ENCODE measurements at places on chromosomes 1 and 21.

DNA sequence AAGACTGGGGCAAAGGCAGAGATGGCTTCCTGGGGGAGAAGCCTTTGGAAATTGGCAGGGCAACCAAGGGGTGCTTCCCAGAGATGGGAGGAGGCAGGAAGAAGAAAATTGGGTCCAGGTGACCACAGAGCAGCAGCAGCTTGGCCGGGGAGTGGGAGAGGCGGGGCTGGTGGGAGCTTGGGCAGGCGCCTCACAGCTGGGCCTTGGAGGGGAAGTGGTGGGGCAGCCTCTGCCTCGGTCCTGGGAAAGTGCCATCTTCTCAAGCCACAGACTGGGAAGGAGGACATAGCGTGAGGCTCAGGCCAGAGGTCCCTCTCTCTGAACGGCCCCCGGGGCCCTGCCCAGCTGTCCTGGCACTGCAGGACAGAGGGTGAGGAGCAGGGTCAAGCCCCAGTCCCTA, 24.0 kb upstream of the WASF2 start:
- no peak for DNase-seq

DNA sequence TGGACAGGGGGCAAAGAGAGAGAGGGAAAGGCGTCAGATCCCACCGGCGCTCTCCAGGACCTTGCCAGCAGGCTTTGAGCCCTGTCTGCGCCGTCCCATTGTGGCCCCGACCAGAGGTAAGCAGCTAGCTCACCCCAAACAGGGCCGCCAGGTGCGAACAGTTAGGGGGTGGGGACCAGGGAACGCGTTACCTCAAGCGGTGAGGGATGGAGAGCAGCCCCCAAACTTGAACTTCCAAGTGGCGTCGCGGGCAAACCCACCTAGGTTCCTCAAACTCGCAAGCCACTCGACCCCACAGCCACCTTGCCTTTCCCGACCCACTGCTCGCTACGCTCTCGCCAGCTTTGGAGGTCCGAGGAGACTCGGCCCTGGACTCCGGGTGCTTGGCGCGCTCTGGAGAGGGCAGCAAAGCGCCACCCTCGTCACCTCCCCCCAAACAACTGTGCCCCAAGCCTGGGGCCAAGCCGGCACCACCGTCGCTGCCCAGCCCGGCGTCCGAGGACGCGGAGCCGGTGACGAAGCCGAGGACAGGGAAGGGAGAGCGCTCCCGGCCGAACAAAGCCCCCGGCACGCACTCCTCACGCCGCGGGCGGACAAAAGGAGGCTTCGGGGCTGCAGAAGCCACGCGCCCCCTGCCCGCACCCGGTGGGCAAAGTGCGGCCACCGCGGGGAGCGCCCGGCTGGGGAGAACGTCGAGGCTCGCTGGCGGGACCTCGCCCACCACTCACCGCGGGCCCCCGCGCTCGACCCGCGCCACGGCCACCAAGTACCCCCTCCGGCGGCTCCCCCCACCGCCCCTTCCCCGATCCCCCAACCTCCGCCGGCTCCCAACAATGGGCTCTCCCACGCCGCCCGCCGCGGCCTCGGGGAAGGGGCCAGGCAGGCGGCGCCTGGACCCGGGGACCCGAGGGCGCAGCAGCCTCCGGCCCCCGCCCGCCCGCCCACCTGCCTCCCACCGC, 976 bp downstream of the SSBP3 start:
- DNase-seq: no peak

GRCh38 chr1:207007352-207008033, 25.1 kb downstream of the C1orf116 start:
- no peak for DNase-seq

GRCh38 chr1:26951216-26951615, 9.1 kb downstream of the KDF1 start:
- DNase-seq: no peak

- no peak for DNase-seq
Observed at GRCh38 chr1:191804311-191804710, 354.0 kb upstream of the RGS18 start.

DNA sequence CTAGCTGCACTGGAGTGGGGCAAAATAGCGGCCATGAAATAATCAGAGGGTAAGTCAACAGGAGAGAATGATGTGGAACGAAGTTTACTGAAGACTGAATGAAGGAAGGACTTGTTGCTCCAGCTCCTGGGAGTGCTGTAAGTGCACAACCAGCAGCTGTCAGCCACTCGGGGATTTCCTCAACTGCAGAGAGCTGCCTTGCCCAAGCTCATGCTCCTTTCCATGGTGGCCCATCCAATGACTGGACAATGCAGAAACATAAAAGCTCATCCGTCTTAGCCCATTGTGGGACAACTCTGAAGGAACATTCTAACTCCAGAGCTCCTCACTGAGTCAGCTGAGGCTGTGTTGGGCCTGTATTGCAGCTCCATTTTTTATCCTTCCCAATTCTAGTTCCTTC, 21.1 kb upstream of the RBM15 start:
- no peak for DNase-seq

GRCh38 chr21:24204641-24205040, 1402.6 kb downstream of the MRPL39 start:
- no peak for DNase-seq

- DNase-seq: no peak
Observed at GRCh38 chr21:35222021-35222420, 172.9 kb upstream of the RUNX1 start.

- DNase-seq: no peak
Observed at GRCh38 chr1:240553351-240553750, 58.6 kb downstream of the GREM2 start.

DNA sequence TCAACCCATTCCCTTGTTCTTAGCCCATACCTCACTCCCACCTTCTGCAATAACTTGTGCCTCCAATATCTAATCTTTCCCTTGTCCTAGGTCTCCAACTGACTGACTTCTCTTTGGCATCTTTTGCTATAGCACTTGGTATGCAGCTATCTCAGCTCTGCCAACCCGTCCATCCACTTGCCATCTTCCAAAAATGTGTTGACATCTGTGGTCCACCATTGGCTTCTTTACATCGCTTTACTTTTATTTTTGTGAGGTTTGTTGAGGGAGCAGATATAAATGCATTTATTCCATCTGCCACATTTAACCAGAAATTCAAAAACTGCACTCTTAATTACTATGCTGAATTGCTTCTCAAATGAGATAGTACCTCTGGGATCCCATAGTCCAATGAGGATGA, 24.9 kb upstream of the PSMB2 start:
- DNase-seq: no peak

- no peak for DNase-seq
Observed at GRCh38 chr1:22139817-22140216, 3.1 kb downstream of the WNT4 start.

DNA sequence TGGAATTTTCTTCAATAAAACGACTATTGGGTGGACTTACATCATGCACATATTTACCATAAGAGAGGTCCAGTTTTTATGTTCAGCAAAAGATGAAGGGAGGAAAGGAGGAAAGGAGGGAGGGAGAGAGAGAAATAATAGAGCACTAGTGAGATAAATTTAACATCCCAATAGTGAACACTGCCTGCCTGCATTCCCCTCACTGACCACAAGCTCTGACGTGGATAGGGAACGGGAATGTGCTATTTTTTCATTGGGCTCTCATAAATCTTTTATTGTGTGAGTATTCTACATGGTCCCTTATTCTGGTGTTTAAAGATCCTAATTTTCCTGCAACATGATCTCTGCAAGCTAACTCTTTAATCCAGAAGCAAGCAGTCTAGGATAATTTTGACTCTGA, 82.1 kb downstream of the TTC3 start:
- no peak for DNase-seq

DNA sequence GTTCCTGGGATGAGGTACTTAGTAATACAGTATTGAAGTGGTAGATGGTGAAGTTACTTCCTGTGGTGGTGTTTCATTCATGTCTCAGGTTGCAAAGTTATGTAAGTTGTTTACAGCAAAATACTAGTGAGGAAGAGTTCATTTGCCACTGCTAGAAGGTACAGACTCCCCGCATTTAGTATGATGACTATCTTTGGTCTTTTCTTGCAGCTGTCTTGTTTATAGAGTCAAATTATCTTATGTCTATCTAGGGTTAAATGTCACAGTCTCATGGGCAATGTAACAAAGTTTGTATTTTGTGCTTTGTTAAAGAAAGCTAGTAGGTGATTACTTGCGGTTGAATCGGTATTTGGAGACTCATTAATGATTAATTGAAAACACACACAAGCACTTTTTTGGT, 50.2 kb downstream of the LRRC8D start:
- DNase-seq: no peak

DNA sequence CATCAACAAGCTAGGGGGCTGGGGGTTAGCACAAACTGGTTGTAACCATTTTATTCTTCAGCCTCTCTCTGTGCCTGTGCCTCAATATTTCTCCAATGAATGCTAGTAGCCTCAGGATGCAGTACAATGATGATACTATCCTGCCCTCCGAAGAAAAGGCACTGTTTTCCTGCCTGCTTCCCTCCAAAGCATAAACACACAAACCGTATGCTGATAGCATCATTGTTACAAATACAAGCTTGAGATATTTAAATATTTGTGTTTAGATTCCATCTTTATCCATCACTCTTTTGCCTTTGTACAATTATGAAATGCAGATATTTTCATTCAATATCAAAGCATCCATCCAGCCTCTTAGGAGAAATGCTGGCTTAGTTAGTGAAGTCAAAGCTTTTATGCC, 404.8 kb downstream of the DUSP10 start:
- no peak for DNase-seq

- DNase-seq: no peak
Observed at GRCh38 chr21:42690586-42690985, 37.2 kb downstream of the PDE9A start.

GRCh38 chr1:17919525-17920439, 164.6 kb downstream of the ACTL8 start:
- peak; percentile 19 for DNase-seq

DNA sequence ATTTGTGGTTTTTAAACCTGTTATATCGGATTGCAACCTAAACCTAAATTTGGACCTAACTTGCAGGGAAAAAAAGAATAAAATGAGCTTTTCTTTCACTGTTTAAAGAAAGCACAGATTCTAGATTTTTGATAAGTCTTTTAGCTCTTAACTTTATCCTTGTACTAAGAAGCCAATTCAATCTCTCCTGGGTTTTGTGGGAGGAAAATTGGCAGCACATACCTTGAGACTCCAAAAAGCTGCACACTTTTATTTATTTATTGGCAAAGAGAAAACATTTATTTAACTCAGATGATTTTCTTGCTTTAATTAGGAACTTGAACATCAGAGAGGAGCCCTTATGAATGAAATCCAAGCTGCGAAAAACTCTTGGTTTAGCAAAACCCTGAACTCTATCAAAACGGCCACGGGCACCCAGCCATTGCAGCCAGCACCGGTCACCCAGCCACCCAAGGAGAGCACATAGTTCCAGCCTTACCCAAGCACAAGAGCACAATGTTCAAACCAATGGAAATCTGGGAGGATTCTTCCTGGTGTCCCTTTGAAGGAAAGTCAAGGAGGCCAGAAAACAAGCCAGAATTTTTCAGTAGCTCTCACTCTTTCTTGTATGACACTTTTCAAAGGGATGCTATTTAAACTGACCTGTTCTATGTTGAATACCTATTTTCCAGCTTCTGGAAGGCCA, 10.1 kb upstream of the CACYBP start:
- no peak for DNase-seq

DNA sequence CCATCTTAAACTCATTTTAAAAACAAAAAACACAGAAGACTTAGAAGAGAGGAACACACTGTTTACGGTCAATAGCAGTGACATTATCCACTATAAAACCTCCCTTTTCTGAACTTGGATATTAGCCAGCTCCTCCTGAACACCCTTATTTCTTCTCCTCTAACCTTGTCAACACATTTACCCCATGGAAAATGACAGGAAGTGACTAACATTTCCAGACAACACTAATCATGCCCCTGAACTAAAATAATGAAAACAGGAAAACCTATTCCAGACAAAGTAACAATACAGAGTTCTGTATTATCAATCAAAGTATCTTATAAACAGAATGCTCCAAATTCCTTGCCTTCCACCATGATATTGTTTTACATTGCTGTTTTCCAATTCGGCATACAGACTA, 45.3 kb downstream of the PALMD start:
- no peak for DNase-seq

GRCh38 chr1:215007880-215008279, 74.7 kb upstream of the KCNK2 start:
- no peak for DNase-seq

GRCh38 chr1:2208309-2209239, 14.0 kb upstream of the FAAP20 start:
- DNase-seq: no peak

DNA sequence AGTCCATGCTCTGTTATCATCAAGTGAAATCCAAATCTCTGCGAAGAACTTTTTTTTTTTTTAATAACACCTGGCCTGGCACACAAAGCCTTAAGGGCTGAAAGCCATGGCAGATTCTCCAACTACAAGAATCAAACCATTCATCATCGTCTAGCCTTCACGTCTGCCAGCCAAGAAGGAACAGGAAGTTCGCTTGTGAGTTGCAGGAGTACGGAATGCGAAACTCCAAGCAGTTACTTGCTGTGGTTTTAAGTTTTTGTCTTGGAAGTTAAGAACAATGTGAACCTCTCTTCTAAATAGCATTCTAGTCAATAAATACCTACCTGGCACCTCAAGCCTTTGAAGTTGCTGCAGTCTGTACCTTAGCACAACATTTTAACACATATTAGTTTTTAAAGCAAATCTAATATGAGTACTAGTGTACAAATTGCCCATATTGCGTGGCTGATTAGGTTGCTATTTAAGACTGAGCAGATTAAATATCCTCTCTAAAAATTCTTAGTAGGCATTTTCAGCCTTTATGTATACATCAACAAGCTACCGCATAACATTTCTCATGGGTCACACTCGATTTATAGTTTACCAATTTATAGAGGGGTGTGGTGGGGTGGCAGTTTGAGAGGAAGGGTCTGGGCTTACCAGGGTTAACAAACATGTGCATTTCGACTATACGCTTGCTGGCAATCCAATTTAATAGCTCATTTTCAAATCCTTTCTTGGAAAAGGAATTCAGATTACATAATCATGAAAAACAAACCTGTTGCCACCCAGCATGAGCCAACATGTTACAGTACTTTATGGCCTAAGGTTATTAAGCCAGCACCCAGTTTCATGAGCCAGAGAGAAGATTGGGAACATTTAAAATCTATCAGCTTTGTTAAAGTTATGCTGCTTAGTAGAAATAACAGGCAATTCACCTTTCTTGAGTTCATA, 22.2 kb upstream of the PTPN14 start:
- DNase-seq: no peak

DNA sequence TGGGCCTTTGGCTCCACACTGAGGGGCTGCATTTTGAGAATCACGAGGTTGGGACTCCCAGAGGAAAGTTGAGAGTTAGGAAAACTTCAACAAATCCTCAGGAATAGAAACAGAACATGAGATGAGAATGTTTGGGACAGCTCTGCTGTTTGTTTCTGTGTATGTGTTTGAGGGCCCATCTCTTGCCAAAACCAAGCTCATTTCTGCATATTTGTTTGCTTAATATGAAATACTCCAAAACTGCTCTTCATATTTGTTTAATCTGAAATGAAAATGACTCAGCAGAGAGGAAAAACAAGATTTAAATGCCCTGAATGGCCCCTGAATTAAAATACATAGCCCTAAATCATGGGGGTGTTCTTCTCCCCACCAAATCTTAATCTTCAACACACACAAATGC, 78.1 kb downstream of the DDR2 start:
- no peak for DNase-seq

GRCh38 chr1:211620097-211620496, 41.1 kb upstream of the SLC30A1 start:
- DNase-seq: no peak
